ENCODE measurements at places on chromosomes 11 and 22. TPM values are rescaled to one million over a fixed set of nuclear protein-coding genes. Genes with fewer than 3 reads are reported as not detected.

GRCh38 chr22:32746732-32747131, 54.8 kb upstream of the TIMP3 start:
- DNase-seq: no peak

DNA sequence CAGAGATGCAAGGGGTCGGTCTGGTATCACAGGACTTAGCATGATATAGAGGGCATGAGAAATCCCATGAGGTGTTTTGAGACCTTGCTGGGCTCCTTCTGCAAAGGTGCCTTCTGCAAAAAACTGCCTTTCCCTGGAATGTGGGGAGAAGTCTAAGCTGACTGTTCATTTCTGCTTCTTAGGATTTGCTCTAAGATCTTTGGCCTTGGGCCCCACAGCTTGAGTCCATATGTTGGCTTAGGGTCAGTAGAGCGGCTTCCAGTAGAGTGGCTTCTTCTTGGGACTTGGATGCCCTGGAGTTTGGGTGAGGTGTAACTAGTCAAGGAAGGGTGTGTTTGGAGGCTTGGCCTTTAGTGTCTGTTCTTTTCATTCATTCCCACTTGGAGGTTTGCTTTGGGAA, 37.0 kb downstream of the AMPD3 start:
- DNase-seq: no peak

DNA sequence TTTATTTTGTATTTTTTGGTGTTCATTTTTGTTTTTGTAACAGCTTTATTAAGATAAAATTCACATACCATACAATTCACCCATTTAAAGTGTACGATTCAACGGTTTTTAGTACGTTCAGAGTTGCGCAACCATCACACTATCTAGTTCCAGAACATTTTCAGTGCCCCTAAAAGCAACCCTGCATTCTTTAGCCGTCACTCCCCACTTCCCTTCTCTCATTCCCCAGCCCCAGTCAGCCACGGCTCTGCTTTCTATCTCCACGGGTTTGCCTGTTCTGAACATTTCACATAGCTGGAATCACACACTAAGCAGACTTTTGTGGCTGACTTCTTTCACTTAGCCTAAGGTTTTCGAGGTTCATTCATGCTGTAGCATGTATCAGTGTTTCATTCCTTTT, 9.6 kb upstream of the KCNQ1OT1 start:
- DNase-seq: no peak

Gene RASSF7
- 17.5 TPM for total RNA-seq
